Activated T-cell treated with anti-CD3 and anti-CD28 coated beads, Interleukin-2, amount 50 U/mL, for 4 hours (primary cell): ENCODE measurements at places on chromosomes 2 and 18.

- no peak for DNase-seq
Measured at GRCh38 chr2:33111002-33111446, 164.3 kb downstream of the LTBP1 start.

DNA sequence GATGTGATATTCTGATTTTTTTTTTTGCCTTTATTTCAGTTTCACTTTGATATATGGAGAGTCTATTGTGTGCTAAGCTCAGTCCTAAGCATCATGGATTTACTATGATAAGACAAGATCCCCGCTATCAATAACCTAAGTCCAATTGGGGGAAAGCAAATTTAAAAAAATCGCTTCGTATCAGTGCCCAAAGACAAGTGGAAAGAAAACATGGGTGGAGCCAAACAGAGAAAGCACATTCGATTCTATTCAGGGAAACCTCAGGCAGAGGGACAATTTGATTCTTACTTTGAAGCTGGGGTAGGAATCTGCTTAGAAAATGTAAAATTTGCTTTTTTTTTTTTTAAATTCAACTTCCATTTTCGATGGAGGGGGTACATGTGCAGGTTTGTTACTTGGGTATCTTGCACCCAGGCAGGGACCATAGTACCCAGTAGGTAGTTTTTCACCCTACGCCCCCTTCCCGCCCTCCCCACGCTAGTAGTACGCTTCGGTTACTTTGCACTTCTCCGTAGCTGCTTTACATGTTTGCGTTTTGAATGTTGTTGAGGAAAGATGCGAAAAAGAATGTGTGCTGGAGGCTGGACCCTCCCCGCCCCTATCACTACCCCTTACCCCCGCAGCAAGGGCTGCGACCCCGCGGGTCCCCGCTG lies 12.4 kb downstream of the KIF5C start:
- DNase-seq = no peak

GRCh38 chr2:15830937-15831549 lies 109.3 kb upstream of the MYCN start:
- DNase-seq = no peak

DNA sequence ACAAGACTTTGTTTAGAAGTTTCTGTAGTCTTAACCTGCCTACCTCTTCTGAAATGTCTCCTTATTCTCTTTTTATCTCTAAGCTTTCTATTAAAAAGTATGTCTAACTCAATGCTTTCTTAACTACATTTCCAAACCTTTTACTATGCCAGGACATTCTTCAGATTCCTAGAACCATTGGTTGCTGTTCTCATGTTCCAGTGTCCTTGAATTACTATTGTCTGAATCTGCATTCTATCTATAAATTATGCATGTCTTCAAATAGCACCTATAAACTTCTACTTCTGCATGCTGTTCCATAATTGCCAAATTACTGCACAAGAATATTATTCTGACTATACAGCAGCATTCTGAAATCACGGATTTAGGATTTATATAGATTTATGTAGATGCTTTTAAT lies 166.0 kb upstream of the VWC2L start:
- DNase-seq = no peak

DNA sequence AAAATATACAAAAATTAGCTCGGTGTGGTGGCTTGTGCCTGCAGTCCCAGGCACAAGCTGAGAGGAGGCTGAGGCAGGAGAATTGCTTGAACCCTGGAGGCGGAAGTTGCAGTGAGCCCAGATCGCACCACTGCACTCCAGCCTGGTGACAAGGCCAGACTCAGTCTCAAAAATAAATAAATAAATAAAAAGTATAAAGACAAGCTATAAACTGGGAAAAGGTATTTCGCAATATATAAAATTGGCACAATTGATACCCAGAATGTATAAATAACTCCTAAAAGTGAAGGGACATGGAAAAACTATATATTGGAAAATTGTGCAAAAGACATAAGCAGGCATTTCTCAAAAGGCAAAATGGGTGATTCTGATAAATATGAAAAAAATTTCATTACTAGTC lies 657.9 kb upstream of the SLC8A1 start:
- no peak for DNase-seq

DNA sequence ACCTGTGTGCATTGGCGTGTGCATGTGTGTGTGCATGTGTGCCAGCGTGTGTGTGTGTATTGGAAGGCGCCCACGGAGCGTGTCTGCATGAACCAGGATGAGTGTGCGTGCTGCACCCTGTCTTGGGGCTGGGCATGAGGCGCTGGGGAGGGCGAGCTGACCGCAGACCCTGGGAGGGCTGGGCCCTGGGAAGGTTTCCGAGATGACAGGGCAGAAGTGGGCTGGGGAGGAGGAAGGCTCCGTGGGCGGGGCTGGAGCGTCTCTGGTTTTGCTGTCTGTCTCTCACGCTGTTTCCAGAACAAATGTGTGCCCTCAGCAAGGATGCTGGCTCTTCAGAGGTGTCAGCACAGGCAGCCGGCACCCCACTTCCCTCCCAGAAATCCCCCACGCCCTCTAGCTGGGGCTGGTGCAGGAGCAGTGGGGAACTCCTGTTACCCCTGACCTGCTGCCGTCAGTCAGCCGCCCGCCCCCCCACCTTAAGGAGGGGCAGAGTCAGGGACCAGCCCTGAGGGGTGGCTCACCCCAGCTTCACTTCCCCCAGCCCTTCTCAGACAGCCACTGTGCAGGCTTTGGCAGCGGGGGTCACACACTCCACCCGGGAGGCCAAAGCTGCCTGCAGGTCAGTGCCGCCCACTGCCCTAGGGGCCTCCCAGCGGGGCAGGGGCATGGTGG lies at the start of gene GPR35:
Gene GPR35 (plus strand): TSS at position 531 of the 672 bp plus-strand sequence. CDS start 4,473 bp downstream, outside the sequence.
- peak; percentile 75 for DNase-seq

DNA sequence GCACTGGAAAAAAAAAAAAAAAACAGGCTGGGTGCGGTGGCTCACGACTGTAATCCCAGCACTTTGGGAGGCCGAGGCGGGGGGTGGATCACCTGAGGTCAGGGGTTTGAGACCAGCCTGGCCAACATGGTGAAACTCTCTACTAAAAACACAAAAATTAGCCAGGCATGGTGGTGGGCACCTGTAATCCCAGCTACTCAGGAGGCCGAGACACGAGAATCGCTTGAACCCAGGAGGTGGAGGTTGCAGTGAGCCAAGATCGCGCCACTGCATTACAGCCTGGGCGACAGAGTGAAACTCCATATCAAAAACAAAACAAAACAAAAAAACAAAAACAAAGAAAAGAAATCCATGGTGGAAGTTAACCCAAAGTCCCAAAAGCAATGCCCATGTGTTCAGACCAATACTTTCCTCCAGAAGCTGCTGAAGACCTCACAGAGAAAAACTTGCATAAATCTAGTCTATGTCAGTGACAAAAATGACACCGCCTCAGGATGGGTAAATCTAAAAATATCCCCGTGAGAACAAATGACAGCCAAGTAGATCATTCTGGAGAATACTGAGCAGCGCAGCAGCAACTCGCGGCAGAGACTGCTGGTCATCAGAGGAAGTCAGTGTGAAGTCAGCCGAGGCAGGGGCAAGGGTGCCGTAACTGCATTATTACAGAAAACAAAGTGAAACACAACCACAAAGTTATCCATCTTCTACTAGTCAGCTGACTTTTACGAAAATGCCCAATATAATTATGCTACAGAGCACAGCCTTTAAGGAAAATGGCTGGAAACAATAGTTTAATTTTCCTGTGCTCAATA lies 41.0 kb downstream of the LPIN2 start:
- peak; percentile 64 for DNase-seq

DNA sequence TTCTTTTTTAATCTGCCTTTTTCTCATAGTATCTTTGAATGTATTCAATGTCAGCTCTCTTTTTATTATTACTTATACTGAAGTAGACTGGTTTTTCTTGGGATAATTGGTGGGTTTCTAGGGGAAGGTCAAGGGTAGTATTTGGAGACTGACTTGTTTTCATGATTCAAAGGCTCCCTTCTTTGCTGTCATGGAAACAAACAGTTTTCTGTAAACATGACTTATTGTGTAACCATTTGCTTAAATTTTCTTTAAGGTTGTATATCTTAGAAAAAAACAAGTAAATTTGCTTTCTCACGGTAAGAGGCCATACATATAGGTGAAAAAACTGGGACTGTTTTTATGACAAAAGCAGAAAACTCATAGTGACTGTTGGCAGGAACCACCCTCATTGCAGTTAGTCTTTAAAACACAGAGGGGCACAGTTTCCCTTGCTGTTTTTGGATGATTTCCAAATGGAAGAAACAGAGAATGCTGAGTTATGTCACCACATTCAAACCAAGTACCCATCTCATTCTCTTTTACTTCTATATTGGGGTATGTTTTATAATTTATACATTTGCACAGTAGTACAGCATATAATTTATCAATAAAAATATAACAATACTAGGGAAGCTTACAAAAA lies 5.8 kb upstream of the RDH14 start:
- DNase-seq = no peak

- peak; percentile 38 for DNase-seq
Measured at GRCh38 chr2:240997856-240998705, at the start of gene SNED1. TSS of gene SNED1 (plus strand) at chr2:240998618. CDS start at chr2:240998838, 220 bp downstream.

DNA sequence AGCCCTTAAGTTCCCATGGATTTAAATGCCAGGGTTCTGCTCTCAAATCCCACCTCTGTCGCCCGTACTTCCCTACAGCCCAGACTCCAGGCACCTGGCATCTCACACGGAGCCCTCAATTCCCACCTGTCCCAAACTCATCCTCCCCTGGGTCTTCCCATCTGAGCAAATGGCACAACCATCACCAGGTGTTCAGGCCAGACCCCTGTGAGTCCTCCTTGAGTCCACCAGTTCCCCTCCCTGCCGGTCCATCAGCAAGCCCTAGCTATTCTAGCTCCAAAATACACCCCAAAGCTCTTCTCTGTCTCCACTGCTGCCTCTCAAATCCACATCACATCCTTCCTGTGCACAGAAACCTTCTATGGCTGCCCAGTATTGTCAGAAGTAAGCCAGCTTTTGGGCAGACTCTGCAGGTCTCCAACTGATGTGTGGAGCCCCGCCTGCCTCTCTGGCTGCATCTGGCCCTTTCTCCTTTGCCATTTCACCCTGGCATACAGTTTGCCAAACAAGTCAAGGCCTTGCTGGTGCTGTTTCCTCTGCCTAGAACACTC lies 67.7 kb downstream of the DNMT3A start:
- no peak for DNase-seq

DNA sequence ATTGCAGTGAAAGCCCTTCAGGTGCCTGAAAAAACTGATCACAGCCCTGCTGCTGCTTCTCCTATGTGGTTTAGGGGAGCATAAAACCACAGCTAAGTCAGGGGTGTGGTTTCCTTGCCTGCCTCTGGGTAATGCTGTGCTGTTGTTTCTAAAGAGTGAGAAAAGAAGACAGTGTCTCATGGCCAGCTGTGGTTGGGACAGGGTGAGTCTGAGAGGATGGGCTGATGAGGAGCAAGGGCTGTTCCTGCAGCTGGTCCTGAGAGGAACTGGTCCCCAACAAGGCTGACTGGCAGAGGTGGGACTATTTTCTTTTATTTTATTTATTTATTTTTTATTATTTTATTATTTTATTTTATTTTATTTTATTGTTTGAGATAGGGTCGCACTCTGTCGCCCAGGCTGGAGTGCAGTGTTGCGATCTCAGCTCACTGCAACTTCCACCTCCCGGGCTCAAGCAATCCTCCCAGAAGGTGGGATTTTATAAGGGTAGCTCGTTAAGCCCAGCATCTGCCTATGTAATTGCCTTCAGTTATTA lies 236.7 kb downstream of the FHOD3 start:
- no peak for DNase-seq

DNA sequence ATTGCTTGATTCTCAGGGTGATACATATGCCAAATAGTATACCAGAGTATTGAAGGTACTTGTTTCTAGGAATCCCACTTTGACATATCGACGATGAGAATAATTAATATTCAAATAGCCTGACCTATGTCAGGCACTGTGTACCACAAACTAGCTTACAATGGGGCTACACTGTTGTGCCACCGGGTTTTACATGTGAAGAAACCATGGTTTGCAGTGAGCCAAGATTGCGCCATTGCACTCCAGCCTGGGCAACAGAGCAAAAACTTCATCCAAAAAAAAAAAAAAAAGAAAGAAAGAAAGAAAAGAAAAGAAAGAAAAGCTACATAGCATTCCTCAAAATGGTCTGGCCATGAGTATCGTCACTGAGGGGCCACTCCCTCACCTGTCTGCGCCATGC lies 25.5 kb downstream of the GYPC start:
- no peak for DNase-seq

DNA sequence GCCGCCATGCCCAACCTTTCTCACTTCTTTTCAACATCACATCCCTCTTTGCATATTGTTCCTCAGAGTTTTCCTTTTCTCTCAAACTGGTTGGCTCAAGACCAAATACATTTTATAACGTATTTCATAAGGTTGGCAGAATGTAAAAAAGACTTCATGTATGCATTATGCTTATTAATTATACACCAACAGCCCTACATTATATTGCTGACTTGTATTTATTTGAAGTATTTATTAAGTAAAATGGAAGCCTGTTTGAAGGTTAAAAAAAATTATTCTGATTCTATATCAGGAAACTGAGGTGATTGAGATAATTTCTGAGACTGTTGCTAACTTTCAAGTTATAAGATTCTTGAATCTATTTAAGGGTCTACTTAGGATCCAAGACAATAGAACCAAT lies 208.0 kb upstream of the KCNH7 start:
- no peak for DNase-seq

DNA sequence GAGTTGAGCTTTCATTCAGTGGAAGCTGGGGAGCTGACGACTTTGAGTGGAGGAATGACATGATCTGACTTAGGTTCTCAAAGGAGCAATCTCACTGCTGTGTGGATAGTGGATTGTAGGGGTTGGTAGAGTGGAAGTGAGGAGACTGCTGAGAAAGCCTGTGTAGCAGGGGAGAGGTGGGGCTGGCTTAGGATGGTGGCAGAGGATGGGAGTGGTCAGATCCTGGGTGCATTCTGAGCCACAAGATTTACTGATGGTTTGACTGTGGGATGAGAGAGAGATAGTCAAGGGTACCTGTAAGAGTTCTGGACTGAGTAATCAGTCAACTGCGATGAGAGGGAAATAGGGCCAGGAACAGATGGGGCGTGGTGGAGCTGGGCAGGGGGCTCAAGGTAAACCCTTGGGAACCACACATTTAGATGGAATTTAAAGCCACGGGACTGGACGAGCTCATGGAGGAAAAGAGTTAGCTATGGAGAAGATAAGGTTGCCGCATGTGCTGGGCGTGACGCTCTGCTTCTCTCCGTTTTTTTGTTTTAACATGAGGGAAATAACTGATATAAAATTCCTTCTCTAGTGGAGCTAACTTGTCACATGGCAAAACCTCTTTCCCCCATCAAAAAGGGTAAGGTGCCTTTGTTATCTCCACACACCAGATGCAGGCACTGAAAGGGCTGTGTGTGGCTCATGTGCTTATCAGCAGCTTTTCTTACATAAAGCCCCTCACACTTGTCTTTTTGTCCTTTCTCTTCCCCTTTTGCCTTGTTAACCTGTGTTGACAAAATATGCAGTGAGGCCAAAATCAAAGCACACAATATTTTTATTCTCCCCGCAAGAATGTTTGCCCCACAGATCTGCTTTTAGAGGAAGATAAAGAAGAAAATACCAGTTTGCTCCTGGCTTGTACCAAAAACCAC lies 379.8 kb downstream of the TSN start:
- DNase-seq = no peak

DNA sequence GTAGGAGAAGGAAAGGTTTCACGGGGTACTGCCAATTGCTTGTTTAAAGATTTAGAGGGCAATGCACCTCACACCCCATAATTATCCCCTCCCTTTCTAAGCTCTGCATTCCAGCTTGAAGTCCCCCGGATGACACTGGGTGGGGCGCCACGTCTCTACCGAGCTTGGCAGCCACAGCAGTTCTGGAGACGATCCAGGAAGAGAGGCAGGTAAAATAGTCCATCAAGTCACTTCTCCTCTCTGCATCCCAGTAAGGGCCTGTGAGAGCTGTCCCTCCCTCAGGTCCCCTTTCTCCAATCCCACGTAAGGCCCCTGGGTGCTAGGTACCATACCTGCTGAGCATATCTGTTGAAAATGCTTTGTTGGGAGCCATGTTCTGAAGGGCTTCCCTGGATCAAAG lies 65.7 kb downstream of the CAPN13 start:
- no peak for DNase-seq
